Upper lobe of left lung (tissue), 6 donors: ENCODE measurements at places on chromosomes 3 and 15. TPM values are rescaled to one million over a fixed set of nuclear protein-coding genes. Genes with fewer than 3 reads are reported as not detected.

DNA sequence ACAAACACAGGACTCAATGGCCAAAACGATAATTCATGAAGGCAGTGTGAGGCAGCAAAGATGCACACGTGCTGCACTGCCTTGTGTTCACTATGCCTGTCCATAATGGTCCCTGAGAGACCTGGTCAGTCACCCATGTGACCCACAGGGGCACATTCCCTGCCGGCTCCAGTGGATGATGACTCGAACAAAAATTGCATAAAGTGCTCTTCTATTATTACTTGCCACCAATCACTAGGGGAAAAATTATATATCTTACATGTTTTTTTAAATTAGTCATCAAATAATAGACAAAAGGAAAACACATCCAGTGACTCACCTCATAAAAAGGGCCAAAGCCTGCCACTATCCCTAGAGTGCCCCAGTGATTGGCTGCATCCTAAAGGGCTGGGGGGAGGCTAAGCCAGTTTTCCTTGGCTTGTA is 47.5 kb downstream of the UBP1 start:
- H3K27ac ChIP-seq = no peak overlapping the region
- no peak overlapping the region for H3K4me3 ChIP-seq
- peaks cover 94% of the 10 kb centered on the region for H3K36me3 ChIP-seq
- no peaks in the 10 kb centered on the region for H3K27me3 ChIP-seq
- H3K4me1 ChIP-seq = no peaks in the 10 kb centered on the region
- DNase-seq = no peak

DNA sequence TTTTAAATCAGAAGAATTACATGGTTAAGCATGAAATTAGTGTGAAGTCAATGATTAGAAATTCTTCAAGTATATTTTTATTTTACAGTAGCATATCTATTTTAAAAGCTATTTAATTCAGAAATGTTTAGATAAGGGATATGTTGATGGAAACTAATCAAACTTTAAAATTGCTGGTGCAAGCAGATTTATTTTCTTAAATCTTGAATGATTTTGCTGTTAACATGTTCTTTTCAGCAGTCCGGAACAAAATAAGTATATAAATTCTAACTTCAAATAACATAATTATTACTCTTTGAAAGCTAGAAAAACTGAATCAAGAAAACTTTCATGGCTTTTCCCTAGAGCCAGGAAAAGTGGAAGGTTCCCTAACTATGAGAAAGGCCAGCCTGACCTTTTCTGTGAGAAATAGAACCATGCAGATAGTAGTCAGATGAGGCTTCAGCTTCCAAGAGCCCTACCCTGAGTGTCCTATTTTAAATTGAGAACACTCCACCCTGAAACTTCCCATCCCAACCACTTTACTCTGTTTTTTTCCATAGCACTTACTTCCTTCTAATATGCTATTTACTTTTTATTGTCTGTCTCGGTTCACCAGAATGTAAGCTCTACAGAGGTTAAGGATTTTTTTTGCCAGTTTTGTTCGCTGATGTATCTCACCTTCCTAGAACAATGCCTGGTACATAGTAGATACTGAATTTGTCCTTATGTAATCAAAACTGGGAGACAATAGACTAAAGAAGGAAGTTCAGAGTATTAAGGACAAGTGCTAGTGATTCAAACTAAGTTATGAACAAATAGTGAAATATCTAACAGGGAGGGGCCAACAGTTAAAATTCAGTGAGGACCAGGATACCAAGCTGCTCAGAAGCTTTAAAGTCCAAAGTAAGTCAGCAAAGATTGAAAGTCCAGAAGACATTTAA is 66.8 kb downstream of the CD200R1L start:
- H3K4me1 ChIP-seq = peaks cover 5% of the 10 kb centered on the region
- no peak for DNase-seq
- no peak overlapping the region for H3K27ac ChIP-seq
- H3K4me3 ChIP-seq = no peak overlapping the region
- H3K36me3 ChIP-seq = no peaks in the 10 kb centered on the region
- H3K27me3 ChIP-seq = no peaks in the 10 kb centered on the region

CIAO2A gene
- 53.1 TPM for total RNA-seq

GRCh38 chr3:194328053-194328657 is 23.0 kb downstream of the CPN2 start:
- DNase-seq = no peak
- H3K27me3 ChIP-seq = no peaks in the 10 kb centered on the region
- H3K4me3 ChIP-seq = no peak overlapping the region

COLQ gene
- 2.1 TPM for total RNA-seq

HTR3E gene
- total RNA-seq = not detected
